Islet precursor cell (in vitro differentiated cells): ENCODE measurements at places on chromosomes 1 and 21.
A peak's percentile ranks its signal among the peaks of the same experiment; 100 is the strongest.

DNA sequence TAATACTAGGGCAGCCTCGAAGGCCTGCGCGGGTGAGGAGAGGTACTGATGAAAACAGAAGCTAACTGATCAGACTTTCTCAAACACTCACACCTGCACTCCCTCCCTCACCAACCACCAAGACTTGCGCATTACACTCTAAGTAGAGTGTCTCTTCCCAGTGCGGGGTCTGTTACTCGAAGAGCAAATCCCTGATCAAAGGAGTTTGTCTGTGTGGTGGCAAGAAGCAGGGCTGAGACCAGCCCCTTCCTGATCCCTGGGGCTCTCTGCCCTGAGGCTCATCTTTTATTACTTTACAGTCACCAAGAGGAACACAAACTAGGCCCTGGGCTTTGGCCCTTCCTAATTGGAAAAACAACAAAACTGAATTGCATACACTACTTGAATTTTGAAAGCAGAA, 19.5 kb upstream of the TSNAX start:
- DNase-seq, result peak; percentile 88

DNA sequence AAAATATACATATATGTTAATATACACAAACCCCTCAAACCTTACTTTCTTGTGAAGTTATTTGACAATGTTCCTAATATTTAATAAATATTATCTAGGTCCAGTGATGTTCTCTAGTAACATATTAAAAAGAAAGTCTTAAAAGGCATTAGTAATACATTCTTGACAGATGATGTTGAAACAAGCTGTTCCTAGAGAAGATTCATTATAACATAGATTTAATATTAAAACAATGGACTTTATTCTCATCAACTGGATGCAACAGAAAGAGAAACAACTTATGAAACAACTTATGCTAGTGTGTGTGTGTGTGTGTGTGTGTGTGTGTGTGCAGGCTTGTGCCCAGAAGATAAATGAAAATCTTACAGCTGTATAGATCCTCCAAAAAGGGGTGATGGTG, 68.5 kb upstream of the PLXNA2 start:
- DNase-seq, result no peak

DNA sequence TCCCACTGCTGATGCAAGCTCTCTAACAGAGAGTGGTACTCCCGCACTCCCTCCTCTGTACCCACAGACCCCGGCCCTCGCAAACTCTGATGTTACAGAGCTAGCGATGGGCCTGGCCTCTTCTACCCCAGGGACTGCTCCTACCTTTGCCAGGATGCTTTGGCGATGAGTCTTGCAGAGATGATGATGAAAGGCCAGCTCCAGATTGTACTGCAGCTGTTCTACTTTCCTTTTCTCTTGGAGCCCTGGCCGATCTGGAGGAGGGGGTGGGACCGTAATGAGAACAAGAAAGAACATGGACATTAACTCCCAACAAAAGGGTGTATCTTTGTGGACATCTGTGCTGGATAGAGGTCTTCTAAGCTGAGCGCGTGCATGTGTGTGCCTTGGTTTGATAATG, 6.0 kb upstream of the LINGO4 start:
- no peak for DNase-seq

- DNase-seq, result no peak
These were observed 79.6 kb downstream of the NEGR1 start for GRCh38 chr1:72202761-72203160.

DNA sequence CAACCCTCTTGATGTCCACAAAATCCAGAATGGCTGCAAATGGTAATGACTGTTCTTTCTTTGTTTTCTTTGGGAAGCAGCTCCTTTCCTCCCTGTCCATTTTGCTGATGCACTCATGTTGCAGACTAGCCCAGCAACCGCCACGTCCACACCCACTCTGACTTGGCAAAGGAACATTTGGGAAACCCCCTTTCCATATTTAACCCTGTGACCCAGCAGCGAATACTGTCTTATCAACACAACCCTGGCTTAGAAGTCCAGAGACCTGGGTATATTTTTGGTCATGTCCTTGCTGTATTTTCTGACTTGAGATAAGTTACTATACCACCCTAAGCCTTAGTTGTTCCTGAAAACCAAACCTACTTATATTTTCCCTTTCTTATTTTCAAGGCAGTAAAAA, 18.1 kb upstream of the SHE start:
- no peak for DNase-seq

DNA sequence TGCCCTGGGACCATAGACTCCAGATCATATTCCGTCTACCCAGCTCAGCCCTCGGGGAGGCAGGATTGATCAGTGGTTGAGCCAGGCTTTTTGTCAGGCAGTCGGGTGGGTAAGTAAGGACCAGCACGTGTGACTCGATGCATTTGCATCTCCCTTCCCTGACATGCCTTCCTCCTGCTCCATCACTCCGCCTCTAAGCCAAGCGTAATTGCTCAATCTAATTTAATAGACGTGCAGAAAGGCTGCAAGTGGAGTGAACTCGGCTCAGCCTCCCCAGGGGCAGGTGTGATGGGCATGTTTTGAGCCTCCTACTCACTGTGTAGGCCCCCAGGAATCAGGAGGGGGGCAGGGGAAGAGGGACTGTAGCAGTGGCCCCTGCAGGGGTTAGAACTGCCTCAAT, 34.6 kb upstream of the GRIK3 start:
- no peak for DNase-seq

DNA sequence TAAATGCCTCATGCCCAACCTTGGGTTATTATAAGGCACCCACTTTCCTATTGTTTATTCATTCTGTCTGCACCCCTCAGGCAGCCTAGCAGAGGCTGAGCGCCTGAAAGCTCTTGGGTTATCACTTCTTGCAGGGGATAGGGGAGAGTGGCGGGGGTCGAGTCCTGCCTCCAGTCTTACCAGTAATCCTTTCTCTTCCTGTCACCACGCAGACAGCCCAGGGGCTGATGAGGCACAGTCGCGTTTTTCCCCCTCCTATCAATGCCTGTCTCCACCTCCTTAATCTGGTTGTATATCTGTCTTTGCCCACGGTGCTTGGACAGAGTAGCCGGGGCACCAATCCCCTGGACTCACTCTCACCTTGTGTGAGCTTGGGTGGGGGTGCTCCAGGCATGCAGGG, 733.1 kb downstream of the MATN1 start:
- DNase-seq, result peak; percentile 45

- DNase-seq, result peak; percentile 94
These were observed 2.1 kb downstream of the EVA1B start for GRCh38 chr1:36321119-36321951.

DNA sequence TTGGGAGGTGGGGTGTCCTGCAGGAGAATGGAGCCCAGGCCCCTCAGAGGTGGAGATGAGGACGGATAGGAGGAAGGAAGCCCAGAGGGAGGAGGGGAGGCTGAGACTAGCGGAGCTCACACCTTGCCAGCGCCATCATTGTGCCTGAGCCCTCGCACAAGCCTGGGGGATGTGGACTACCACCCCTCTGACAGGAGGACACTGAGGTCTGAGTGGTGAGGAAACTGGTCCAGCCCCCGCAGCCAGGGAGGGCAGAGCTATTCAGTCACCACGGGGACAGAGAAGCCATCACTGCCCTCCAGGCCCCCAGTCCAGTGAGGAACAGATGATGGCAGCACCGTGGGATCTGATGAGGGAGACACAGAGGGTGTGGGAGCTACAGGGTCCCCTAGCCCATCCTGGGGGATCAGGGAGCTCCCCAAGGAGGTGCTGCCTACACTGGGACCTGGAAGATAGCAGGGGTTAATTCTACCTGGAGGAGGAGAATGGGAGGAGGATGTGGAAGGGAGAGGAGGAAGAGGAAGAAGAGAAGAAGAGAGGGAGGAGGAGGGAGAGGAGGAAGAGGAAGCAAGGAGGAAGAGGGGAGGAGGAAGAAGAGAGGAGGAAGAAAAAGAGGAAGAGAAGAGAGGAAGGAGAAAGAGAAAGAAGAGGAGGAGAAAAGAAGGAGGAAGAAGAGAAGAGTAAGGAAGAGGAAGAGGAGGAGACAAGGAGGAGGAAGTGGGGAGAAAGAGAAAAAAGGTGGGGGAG, 31.0 kb downstream of the MATN1 start:
- no peak for DNase-seq

GRCh38 chr21:39016740-39017315, 166.4 kb downstream of the PSMG1 start:
- DNase-seq, result no peak

DNA sequence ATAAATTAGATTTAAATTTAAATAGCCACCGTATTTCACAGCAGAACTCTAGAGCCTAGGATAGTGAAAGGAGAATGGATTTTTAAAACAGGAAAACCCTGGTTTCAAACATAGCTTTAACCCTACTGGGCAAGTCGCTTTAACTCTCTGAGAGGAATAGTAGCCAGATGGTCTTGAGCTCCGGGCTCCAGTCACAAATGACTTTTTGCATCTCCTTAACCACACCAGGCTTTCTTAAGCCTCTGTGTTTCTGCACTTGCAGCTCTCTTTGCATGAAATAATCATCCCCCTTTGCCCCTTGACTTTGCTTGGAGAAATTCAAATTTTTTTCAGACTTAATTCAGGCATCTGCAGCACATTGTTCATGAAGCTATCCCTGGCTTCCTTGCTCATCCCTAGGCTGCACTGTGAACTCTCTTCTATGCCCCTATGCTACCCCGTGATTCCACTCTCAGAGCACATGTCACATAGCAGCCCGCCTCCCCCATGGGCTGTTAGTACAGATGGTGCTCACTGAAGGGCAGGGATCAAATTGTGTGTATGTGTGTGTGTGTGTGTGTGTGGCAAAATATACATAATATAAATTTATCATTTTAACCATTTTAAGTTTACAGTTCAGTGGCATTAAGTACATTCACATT, 68.8 kb upstream of the DAB1 start:
- no peak for DNase-seq

- no peak for DNase-seq
These were observed 18.2 kb upstream of the LAMTOR5 start for GRCh38 chr1:110425612-110426152.
